Activated T-cell treated with anti-CD3 and anti-CD28 coated beads, Interleukin-2, amount 50 U/mL, for 4 hours (primary cell): ENCODE measurements at places on chromosomes 7 and 10.

GRCh38 chr7:7772397-7772821 is 54.0 kb upstream of the RPA3 start:
- DNase-seq: no peak

DNA sequence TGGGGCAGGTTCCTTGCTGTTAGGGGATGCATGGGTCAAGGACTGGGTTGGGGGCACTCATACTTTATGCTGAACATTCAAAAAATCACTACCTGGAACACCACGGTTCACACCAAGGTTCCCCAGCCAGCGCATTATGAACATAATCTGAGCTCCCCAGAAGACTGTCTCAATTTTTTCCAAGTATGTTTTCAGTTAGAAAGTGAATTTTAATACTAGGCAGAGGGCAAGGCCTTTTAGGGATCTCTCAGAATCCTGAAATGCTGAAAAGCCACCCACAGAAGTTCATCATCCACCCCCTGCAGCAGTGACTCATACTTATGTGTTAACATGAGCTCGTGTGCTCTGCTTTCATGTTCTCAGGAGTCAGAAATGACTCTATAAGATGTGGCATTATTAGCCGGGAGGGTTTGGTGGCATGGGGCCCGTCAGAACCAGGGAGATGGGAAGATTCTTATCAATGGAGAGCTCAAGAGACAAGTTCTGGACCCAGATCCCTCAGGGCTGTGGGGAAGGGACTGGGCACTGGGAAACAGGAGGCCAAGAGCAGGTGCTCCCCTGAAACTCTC is 185.2 kb upstream of the ITGB1 start:
- peak; percentile 45 for DNase-seq

DNA sequence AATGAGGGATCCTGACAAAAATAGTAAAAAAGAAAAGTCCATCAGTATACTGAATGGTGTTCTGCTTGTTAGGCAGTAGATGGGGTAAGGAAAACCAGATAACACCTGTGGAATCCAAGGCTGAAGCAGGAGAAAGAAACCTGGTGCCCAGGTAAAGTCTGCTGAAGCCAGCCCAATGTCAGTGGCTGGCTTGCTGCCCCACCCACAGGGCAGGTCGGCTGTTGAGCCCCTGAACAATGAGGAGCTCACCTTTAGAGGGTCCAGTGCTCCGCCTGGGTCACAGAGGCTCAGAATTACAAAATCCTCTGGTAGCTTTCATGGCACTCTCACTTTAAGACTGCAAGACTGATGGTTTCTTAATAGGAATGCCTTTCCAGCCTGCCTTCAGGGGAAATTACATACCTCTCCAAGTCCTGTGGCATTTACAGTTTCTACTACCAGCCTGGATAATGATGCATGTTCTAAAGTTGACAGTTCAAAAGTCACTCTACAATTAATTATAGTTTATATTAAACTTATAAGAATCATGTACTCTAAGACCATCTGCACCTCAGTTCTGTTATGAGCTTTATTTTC is 23.8 kb downstream of the DHX32 start:
- DNase-seq: no peak

DNA sequence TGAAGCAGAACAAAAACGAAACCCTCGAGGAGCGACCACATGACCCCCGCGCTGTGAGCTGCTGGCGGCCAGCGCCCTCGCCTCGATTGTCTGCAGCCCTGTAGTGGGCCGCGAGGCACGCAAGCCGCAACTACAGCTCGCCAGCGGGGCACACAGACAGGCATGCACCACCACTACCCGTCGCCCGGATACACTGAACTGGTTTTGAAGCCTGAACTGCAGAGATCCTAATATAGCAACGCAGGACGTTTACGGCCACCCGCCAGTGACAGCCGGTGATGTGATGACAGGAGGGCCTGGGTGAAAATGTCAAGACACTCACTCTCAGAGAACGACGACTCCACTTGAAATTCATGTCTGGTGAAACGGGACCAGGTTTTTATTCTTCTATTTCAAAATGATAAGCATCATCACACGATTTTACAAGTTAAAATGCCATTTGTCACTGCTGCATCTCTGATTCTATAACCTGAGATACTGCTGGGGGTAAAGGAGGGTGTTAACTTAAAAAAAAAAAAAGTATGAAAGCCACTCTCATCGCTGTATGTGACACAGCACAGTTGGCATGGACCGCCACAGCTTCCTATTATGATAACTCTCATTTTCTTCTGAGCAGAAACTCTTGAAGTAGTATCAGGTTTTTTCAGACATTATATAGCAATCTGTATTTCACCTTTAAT is 120.3 kb upstream of the DIP2C start:
- DNase-seq: no peak
